ENCODE measurements at places on chromosomes 4 and X.

- no peak for DNase-seq
- no peak overlapping the region for H3K27ac ChIP-seq
- no peaks in the 10 kb centered on the region for H3K27me3 ChIP-seq
- no peak overlapping the region for H3K4me3 ChIP-seq
- no peaks in the 10 kb centered on the region for H3K4me1 ChIP-seq
- no peaks in the 10 kb centered on the region for H3K36me3 ChIP-seq
Observed at GRCh38 chr4:79854856-79855502, 218.1 kb downstream of the ANTXR2 start.

DNA sequence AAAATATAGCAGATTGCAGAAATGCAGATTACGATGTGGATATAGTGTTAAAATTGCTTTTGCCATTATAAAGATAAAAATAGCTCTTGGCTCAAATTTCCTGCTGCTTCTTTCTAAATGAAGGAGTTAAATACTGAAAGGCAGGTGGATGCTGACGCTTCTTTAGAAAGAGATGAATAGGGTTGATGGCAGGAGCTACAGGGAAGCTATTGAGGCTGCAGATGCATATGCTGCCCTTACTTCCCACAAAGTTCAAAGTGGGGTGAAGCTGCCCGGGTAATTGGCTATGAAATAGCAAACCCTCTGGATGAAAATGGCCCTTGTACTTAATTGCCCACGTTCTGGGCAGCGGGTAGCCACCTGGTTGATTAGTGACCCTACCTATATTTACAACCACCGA lies 379.5 kb downstream of the ZIC3 start:
- H3K36me3 ChIP-seq: no peaks in the 10 kb centered on the region
- H3K4me3 ChIP-seq: no peak overlapping the region
- H3K4me1 ChIP-seq: no peaks in the 10 kb centered on the region
- no peaks in the 10 kb centered on the region for H3K27me3 ChIP-seq
- no peak overlapping the region for H3K27ac ChIP-seq

DNA sequence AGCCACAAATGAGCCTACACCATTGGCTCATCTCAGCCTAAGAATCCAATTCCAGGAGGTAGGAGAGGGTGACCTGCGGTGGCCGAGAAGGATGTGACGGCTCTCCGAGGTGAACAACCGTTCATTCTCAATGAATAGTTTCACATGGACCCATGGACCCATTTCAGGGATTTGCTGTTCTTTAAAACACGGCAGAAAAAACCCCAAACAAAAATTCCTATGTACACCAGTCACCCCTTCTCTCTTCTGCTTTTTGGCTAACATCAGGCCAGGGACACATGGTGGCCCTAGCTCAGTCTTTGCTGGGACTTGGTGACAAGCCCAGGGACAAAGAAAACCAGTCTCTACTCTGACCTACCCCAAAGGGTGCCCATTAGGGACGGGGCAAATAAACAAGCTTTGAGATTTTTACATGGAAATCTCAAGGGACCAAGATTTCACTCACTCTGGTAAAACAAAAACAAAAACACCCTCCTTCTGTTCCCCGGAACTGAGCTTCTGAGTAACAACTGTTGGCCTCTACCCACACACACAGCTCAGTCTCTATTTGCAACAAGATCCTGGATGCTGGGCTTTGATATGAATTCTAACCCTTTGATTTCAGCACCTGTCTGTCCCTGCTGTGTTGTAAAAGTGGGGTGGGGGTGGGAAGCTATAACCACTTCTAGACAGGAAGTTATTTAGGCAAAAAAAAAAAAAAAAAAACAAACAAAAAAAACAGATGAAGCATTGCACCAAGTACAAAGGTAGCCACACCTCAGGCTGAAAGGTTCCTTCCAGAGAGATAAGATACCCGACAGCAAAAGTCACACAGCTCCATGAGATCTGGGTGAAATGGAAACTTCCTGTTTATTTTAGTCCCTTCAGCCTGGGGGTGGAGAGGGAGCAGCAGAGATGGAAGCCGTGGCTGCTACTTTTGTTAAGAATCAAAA lies 49.0 kb downstream of the DDX3X start:
- no peak for DNase-seq
- no peaks in the 10 kb centered on the region for H3K36me3 ChIP-seq
- H3K27ac ChIP-seq: no peak overlapping the region
- no peaks in the 10 kb centered on the region for H3K4me1 ChIP-seq
- no peak overlapping the region for H3K4me3 ChIP-seq
- H3K27me3 ChIP-seq: peaks cover 8% of the 10 kb centered on the region

GRCh38 chr4:138389976-138390685 lies 148.0 kb upstream of the SLC7A11 start:
- no peaks in the 10 kb centered on the region for H3K27me3 ChIP-seq
- DNase-seq: no peak
- no peak overlapping the region for H3K4me3 ChIP-seq
- no peak overlapping the region for H3K27ac ChIP-seq
- no peaks in the 10 kb centered on the region for H3K4me1 ChIP-seq

DNA sequence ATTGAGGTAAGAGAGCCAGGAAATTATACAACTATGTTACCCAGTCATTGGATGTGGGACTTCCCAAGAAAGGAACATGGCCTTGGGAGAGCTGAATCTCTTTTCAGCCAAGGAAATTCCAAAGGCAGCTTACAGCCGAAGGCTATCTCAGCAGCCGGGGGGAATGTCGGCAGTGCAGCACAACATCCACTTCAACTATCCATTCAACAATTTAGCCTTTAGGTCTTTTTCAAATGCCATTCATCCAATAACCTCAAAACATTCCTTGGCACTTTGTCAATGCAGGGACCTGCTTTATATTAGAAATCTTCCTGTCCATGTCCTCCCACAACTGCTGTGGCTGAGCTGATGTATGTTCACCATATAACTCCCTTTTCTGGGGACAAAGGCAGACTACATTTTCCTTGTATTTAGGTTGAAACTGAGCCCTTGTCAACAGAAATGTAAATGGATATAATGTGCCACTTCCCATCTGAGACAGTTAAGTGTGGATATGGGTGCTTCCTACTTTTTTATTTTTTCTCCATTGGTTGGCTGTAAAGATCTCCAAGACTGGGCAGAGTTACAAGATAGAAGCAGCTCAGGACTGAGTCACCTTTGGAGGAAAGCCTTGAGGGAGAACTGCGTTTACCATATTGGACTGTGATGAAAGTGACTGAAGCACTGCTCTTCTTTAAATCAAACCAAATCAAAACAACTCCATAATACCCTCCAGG lies 94.8 kb downstream of the GPRIN3 start:
- H3K36me3 ChIP-seq: no peaks in the 10 kb centered on the region
- no peaks in the 10 kb centered on the region for H3K27me3 ChIP-seq
- H3K4me3 ChIP-seq: no peak overlapping the region
- no peak overlapping the region for H3K27ac ChIP-seq
- DNase-seq: no peak

DNA sequence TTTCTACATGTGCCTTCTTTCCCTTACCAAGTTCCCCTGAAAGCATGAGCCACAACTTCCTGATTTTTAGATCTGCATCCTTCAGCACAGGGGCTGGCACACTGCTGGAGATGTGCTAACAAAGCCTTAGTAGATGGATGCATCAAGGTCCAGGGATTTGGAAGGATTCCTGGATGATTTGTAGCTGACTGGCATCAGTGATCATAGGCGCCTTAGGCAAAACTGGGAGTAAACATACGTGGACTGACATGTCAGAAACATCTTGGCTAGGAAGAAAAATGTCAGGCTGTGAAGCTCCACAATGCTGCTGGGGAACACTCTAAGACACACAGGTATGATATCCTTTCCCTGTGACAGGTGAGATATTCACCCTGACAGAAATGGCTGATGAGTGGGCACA lies 156.4 kb downstream of the AMELX start:
- H3K4me3 ChIP-seq: no peak overlapping the region
- no peaks in the 10 kb centered on the region for H3K4me1 ChIP-seq
- H3K27ac ChIP-seq: no peak overlapping the region
- H3K27me3 ChIP-seq: no peaks in the 10 kb centered on the region
- H3K36me3 ChIP-seq: no peaks in the 10 kb centered on the region

GRCh38 chr4:174437749-174438148 lies 84.5 kb downstream of the HPGD start:
- no peak overlapping the region for H3K4me3 ChIP-seq
- no peaks in the 10 kb centered on the region for H3K36me3 ChIP-seq
- DNase-seq: no peak
- no peaks in the 10 kb centered on the region for H3K4me1 ChIP-seq

DNA sequence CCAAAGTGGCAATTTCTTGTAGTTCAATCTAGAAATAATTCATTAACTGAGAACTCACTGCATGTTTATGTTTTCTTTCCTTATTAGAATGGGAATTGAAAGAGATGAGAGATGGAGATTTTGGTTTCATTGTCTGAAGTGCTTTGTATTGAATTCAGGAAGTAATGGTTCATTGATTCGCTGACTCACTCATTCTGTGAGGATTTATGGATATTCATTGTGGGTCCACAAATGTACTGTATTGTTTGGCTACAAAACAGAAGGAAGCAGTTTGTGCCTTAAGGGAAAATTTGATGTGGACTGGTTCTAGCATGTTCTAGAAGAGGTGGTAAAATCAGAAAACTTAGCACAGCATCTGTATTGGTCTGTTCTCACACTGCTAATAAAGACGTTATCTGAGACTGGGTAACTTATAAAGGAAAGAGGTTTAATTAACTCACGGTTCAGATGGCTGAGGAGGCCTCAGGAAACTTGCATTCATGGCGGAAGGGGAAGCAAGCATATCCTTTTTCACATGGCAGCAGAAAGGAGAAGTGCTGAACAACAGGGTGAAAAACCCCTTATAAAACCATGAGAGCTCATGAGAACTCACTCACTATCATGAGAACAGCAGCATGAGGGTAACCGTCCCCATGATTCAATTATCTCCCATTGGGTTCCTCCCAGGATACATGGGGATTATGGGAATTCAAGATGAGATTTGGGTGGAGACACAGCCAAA lies 132.3 kb upstream of the VCX3A start:
- no peaks in the 10 kb centered on the region for H3K27me3 ChIP-seq
- no peaks in the 10 kb centered on the region for H3K4me1 ChIP-seq
- H3K4me3 ChIP-seq: no peak overlapping the region

GRCh38 chr4:26204911-26205370 lies 115.9 kb upstream of the RBPJ start:
- no peaks in the 10 kb centered on the region for H3K36me3 ChIP-seq
- peak overlapping the region; percentile 60 for H3K27ac ChIP-seq
- no peaks in the 10 kb centered on the region for H3K4me1 ChIP-seq
- no peaks in the 10 kb centered on the region for H3K27me3 ChIP-seq
- no peak overlapping the region for H3K4me3 ChIP-seq

GRCh38 chr4:169774466-169775445 lies 17.0 kb upstream of the HPF1 start:
- peaks cover 22% of the 10 kb centered on the region for H3K27me3 ChIP-seq
- H3K27ac ChIP-seq: no peak overlapping the region
- no peaks in the 10 kb centered on the region for H3K36me3 ChIP-seq
- H3K4me1 ChIP-seq: peaks cover 4% of the 10 kb centered on the region
- peak overlapping the region; percentile 38 for H3K4me3 ChIP-seq
- peak; percentile 49 for DNase-seq

DNA sequence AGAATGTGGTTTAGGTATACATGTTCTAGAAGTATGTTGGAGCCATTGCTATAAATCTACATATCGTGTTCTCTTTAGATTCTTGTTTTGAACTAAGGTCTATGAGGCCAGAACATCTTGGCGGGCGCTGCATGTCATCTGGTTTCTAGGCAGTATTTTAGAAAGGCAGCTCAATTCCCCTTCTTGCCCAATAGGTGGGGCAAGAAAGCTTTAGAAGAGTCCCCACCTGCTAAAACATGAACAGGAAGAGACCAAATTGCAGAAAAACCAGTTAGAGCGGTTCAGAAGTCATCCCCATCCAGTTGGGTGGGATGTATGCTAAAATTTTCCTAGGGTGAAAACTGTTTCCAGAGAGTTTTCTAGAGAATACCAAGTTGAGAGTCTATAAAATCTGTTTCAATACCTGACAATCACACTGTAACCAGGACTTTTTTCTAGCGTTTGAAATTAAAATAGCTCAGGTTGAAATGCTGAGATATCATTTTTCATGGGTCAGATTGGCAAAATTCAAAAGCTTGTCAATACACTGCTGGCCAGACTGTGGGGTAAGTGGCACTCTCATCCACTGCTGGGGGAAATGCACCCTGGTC lies 17.5 kb upstream of the SH3KBP1 start:
- no peaks in the 10 kb centered on the region for H3K4me1 ChIP-seq
- DNase-seq: no peak
- no peaks in the 10 kb centered on the region for H3K36me3 ChIP-seq
- no peak overlapping the region for H3K4me3 ChIP-seq
- no peak overlapping the region for H3K27ac ChIP-seq
- H3K27me3 ChIP-seq: no peaks in the 10 kb centered on the region

GRCh38 chr4:71140563-71140962 lies 147.1 kb downstream of the DCK start:
- no peak overlapping the region for H3K4me3 ChIP-seq
- no peak overlapping the region for H3K27ac ChIP-seq
- DNase-seq: no peak
- no peaks in the 10 kb centered on the region for H3K4me1 ChIP-seq

DNA sequence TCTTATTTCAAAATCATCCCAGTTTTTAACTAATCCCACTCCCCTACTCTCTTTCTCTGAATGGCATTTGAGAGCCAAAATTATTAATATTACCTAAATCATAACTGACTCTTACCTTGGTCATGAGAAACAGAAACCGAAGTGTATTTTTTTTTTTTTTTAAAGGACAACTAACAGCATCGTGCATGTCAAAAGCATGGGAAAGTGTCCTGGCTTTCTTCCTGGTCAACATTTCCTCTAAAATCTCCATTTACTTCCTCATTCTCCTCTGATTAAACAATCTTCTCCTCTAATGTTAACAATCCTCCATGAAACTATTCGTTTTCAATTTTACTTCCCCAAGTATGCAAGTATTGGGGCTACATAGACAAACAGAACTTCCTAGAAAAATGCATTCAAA lies 2.1 kb upstream of the STS start:
- no peaks in the 10 kb centered on the region for H3K36me3 ChIP-seq
- H3K27me3 ChIP-seq: no peaks in the 10 kb centered on the region
- DNase-seq: no peak
- H3K27ac ChIP-seq: no peak overlapping the region

- no peaks in the 10 kb centered on the region for H3K27me3 ChIP-seq
- H3K27ac ChIP-seq: no peak overlapping the region
- peaks cover 6% of the 10 kb centered on the region for H3K36me3 ChIP-seq
- DNase-seq: no peak
- H3K4me3 ChIP-seq: no peak overlapping the region
Observed at GRCh38 chr4:183244019-183244418, 76.1 kb downstream of the CLDN22 start.

DNA sequence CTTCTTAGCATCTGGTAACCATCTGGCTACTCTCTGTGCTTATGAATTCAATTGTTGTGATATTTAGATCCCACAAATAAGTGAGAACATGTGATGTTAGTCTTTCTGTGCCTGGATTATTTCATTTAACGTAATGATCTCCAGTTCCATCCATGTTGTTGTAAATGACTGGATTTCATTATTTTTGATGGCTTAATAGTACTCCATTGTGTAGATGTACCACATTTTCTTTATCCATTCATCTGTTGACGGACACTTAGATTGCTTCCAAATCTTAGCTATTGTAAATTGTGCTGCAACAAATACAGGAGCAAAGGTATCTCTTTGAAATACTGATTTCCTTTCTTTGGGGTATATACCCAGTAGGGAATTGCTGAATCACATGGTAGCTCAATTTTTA lies 30.0 kb upstream of the TMEM47 start:
- no peaks in the 10 kb centered on the region for H3K36me3 ChIP-seq
- peaks cover 2% of the 10 kb centered on the region for H3K27me3 ChIP-seq
- no peaks in the 10 kb centered on the region for H3K4me1 ChIP-seq
- H3K4me3 ChIP-seq: no peak overlapping the region
- no peak overlapping the region for H3K27ac ChIP-seq
- no peak for DNase-seq

All from psoas muscle (tissue), 8 donors.